ENCODE measurements at places on chromosomes 3 and 15. TPM values are rescaled to one million over a fixed set of nuclear protein-coding genes. Genes with fewer than 3 reads are reported as not detected.

DNA sequence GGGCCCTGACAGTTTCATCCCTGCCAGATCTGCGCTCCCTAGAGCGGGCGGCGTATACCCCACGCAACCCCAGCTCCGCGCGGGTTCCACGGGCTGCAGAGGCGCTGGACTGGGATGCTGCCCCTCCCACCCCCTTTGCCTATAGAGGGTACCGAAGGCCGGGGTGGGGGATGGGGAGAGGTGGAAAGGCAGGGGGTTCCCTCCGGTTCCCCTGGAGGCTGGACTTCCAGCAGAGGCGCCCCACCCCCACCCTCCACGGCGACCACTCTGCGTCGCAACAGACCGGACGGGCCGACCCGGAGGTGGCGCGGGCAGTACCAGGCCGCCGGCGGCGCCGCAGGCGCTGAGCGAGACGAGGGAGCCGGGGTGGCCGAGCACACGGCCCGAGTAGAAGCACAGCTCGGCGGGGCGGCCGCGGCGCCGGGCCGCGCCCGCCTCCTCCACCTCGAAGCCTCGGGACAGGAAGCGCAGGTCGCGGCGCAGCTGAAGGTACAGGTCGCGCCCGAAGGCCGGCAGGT lies 995 bp downstream of the ADAMTS17 start:
- DNase-seq, result no peak

Gene CDHR4
- total RNA-seq, result not detected

Gene LRTM1
- total RNA-seq, result not detected

Gene U2SURP
- total RNA-seq, result 86.4 TPM

DNA sequence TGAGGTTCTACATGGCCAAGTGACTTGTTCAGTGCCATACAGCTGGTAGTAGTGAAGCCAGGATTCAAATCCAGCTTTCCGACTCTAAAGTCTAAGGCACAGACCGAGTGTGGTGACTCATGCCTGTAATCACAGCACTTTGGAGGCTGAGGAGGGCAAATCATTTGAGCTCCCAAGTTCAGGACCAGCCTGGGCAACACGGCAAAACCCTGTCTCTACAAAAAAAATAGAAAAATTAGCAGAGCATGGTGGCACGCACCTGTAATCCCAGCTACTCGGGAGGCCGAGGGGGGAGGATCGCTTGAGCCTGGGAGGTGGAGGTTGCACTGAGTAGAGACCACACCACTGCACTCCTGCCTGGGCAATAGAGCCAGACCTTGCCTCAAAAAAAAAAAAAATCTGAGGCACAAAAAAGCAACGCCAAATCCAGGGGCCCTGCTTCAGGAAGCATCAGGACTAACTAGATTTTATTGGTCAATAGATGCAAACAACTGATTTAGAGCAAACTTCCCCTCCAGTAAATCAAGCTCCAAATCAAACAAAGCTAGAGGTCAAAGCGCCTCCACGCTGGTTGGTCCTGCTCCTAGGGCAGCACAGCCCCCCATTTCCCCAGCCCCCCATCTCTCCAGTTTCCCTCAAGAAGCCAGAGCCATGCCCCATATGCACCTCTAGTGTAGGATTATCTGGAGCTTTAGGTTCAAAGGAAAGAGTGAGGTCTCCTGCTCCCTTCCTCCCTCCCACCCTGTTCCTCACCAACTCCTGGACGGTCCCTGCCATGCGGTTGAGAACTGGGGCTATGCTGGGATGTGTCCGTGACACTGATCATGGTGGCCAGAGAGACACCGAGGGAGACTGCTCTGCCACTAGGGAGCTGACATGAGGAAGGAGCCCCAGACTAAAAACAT lies 2.9 kb upstream of the TNK2 start:
- no peak for DNase-seq
